ENCODE measurements at places on chromosomes 13 and 19. TPM values are rescaled to one million over a fixed set of nuclear protein-coding genes. Genes with fewer than 3 reads are reported as not detected.
A peak's percentile ranks its signal among the peaks of the same experiment; 100 is the strongest.

Gene ZNF865
- 0.85 TPM for total RNA-seq

GRCh38 chr13:87884884-87885283 is 213.7 kb downstream of the SLITRK5 start:
- peak; percentile 22 for DNase-seq

GRCh38 chr13:28532388-28533124 is 37.6 kb upstream of the FLT1 start:
- no peak for DNase-seq

GRCh38 chr13:41816057-41816456 is 144.9 kb downstream of the VWA8 start:
- DNase-seq, result no peak

- peak; percentile 20 for DNase-seq
Observed at GRCh38 chr19:28960586-28960985, 252.4 kb downstream of the UQCRFS1 start.

Gene OR7A5
- total RNA-seq, result 0.79 TPM

GRCh38 chr13:100625447-100625846 is 36.9 kb upstream of the GGACT start:
- no peak for DNase-seq

DNA sequence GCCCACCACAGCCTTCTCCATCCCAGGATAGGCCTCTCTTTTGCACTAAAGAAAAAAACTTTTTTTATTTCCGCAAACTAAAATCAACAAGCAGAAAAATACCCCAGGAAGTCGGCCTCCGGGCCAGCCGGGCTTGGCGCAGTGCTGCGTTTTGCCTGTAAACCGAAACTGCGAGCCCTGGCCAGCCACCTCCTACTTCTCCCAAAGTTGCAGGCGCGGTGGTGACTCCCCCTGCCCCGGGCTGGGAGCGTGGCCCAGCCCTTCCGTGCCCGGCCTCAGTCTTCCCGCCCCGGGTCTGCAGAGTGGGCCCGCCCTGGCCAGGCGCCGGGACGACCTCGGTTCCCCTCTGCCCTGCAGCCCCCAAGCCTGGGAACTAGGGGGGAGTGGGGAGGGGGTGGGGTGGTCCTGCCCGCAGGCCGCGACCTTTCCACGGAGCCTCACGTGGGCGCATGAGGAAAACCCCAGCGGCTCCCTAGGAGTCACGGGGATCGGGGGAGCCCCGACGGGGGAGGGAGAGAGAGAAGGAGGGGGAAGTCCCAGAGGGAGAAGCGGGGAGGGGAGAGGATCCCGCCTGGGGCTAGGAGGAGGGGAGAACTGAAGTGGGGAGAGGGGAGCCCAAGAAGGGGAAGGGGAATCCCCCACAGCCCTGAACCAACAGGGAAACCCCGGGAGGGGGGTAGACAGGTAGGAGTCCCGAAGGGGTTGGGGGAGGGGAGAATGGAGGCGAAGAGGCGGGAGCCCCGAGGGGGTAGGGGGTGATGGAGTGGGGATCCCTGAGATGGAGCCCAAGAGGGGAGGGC is 3.0 kb downstream of the GADD45B start:
- no peak for DNase-seq

Gene TNNI3
- 1.6 TPM for total RNA-seq

GRCh38 chr13:39981056-39981455 is 325.6 kb downstream of the COG6 start:
- DNase-seq, result no peak

Gene C5AR2
- not detected for total RNA-seq

Gene FGF21
- total RNA-seq, result not detected

- no peak for DNase-seq
Observed at GRCh38 chr13:29704648-29705047, 109.2 kb upstream of the SLC7A1 start.

Gene SYNGR4
- not detected for total RNA-seq

Gene TUBA3C
- total RNA-seq, result 0.72 TPM

GRCh38 chr19:8113017-8113416 is 36.4 kb downstream of the FBN3 start:
- DNase-seq, result no peak

Gene TRAPPC6A
- 22.1 TPM for total RNA-seq

DNA sequence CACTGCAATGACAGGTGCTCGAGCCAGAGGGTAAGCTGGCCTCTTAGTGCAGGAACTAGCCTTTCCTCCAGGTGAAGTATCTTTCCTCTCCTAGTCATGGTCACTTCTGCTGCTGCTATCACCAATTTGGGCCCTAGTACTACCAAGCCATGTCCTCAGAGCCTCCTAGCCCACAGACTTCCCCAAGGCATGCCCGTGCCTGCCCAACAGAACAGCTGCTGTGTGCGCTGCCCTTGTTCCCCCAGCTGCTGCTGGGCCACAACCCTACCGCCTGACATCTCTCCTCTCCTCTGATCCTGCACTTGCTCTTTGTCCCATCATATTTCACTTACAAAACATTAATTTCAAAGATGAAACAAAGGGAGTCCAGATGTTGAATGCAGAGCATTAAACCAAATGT is 168.5 kb upstream of the FREM2 start:
- no peak for DNase-seq

- DNase-seq, result no peak
Observed at GRCh38 chr13:37070145-37070695, 10.7 kb upstream of the SUPT20H start.

DNA sequence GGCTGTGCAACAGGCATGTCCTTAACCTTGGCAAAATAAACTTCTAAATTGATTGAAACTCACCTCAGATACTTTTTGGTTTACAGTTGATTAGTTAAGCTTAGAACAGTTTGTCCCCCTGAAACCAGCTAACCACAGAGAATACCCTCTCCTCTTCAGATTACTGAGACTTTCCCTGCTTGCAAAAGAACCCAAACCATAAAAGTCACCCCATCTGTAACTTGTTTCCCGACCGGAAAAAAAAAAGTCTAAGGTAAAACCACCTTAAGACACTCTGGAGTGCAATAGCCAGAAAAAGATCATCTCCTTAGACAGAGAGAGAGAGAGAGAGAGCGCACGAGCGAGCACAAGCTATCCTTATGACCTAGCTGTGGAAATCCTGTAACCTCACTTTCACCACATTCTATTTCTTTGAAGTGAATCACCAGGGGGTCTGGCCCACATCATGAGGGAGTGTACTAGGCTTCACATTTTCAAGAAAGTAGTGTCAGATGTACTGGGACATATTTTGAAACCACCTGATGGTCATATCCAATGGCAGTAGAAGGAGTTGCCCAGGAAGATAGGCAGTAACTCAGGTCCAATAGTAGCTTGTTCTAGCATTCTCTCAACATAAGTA is 11.1 kb upstream of the GTF2F2 start:
- peak; percentile 38 for DNase-seq

Gene KLHL1
- 0.03 TPM for total RNA-seq

Gene ZNF525
- 9.5 TPM for total RNA-seq

Gene HRC
- not detected for total RNA-seq

Gene KCTD4
- 0.08 TPM for total RNA-seq

Gene BRSK1
- total RNA-seq, result 3.5 TPM

GRCh38 chr13:81988567-81988966 is 1647.6 kb upstream of the SPRY2 start:
- no peak for DNase-seq

Gene C19orf81
- 4.3 TPM for total RNA-seq

DNA sequence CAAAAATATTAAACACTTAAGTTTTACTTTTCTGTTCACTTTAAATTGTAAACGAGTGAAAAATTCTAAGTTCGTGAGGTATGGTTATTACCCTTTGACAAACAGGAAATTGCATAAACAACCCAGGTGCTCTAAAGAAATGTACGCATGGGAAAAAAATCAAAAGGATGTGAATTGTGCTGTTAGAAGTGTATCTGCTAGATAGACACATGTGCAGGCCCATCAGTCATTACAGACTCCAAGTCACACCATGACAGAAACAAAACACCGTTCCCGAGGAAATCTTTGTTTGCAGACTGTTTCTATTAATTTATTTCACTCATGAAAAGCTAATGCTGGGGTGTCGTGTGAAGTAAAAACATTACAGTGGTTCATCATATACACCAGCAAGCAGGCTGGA is 17.0 kb upstream of the DOCK9 start:
- no peak for DNase-seq

Gene CGB5
- not detected for total RNA-seq

Gene ZGLP1
- 0.08 TPM for total RNA-seq

GRCh38 chr13:100542826-100543156 is 45.8 kb downstream of the GGACT start:
- peak; percentile 46 for DNase-seq

- no peak for DNase-seq
Observed at GRCh38 chr13:88802886-88803285, 1131.7 kb downstream of the SLITRK5 start.

Gene SYNE4
- not detected for total RNA-seq

DNA sequence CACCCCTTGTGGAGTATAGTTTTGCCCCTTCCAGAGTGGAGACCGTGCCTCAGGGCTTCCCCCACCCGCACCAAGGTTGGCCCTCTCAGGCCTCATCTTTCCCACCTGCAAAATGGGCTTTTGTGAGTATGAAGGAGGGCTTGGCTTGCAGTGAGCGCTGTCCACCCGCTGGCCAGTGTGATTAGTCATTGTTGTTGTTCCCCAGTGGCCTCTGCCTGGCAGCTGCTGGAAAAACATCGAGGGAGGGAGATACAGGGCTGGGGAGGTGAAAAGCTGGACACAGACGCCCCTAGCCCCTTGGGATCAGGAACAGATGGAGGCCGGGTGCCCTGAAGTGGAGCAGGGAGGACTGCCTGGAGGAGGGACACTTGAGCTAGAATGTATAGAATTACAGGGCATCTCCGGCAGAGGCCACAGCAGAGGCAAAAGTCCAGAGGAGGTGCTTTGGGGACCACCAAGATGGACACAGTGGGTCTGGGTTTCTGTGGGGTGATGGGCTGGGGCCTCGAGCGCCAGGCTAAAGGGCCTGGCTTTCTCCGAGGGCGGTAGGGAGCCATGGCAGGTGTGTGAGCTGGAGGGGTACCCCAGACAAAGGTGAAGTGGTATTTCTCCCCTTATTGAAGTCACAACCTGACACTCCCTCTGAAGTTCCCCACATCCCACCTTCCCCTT is 3.9 kb upstream of the IL12RB1 start:
- no peak for DNase-seq

Data from SK-MEL-5 (cell line).